A673 (cell line): ENCODE measurements at places on chromosomes 2 and 18. TPM values are rescaled to one million over a fixed set of nuclear protein-coding genes. Genes with fewer than 3 reads are reported as not detected.

Gene SH3BP4
- total RNA-seq = 19.5 and 19.9 TPM in 2 replicates

Gene IL1R1
- 0.22 and 0.45 TPM in 2 replicates for total RNA-seq

Gene AMMECR1L
- 24.1 and 26.0 TPM in 2 replicates for total RNA-seq

Gene DSG2
- total RNA-seq = 0.11 TPM in 1 of 2 replicates, not detected in the other

Gene MARCO
- not detected in 2 replicates for total RNA-seq

Gene SLC16A14
- 2.2 and 3.0 TPM in 2 replicates for total RNA-seq

DNA sequence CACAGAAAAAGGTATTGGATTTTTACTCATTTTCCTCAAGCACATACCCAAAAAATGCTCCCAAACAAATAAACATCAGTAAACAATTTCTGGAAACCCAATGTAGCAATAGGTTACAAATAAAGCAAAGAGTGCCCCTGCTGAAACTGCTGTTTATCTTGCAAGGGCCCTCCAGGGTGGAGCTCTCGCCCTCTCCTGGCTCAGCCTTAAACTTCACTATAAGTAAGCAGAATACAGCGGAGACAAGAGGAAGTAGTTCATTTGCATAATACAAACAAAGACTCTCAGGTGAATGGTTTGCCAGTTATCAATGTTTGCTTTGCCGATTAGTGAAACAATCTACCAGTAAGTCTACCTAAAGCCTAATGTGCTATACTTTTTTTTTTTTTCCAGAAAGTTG, 437.6 kb downstream of the DLGAP1 start:
- H3K27me3 ChIP-seq = no peaks in the 10 kb centered on the region
- no peak overlapping the region for H3K4me3 ChIP-seq
- H3K36me3 ChIP-seq = no peaks in the 10 kb centered on the region
- H3K4me1 ChIP-seq = peaks cover 3% of the 10 kb centered on the region

DNA sequence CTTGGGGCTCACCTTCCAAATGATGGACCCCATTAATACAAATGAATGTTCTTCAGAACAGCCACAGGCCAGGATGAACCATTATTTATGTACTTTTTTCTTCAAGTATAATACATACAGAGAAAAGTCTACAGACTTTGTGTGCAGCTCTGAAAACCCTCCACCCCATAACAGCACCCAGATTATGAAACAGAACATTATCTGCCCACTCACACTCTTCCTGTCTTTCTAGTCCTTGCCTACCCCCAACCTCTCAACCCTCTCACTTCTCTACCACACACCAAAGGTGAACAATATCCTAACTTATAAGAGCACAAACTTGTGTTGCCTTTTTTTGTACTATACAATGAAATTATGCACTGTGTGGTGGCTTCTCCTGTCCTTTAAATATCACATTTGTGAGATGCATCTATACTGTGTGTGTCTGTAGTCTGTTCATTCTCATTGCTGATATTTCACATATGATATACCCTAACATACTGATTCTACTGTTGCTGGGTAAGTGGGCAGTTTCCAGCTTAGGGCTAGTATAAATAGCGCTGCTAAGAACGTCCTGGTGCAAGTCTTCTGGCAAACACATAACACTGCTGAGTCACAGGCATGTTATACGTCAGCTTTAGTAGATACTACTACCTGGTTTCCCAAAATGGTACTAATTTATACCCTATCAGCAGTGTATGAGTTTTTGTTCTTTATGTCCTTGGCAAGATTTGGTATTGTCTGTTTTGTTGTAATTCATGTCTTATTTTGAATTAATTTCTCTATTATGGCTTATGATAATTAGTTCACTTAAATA, 1.0 kb upstream of the NPHP1 start:
- no peak overlapping the region for H3K4me3 ChIP-seq
- no peak overlapping the region for H3K27ac ChIP-seq
- H3K27me3 ChIP-seq = no peaks in the 10 kb centered on the region
- no peaks in the 10 kb centered on the region for H3K36me3 ChIP-seq
- no peak for DNase-seq

DNA sequence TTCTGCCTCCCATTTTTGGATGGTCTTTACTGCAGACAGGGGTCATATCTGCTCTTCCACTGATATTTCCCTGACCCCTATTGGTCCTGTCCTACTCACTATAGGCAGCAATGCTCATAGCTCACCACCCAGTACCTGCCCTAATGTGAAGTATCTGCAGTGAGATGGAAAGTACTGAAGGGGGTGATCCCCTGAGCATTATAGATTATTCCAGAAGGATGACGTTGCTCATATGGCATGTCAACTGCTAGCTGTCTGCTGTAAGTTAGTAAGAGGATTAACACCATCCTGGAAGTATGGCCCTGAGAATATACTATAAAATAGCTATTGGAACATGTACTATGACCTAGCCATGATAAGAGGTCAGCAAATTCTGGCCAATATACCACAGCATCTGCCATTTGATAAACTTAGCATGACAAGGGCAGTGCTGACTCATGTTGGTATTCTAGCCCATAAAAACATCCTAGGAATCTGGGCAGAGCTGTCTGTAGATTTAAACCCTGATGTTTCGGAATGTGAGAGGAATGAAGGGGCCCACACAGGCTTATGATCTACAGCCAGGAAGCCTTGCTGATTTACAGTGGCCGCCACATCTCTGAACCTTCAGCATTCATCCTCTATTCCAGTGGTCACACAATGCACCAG, 451.4 kb downstream of the TNS1 start:
- peaks cover 4% of the 10 kb centered on the region for H3K27me3 ChIP-seq
- DNase-seq = no peak
- H3K27ac ChIP-seq = no peak overlapping the region
- no peak overlapping the region for H3K4me3 ChIP-seq
- H3K36me3 ChIP-seq = no peaks in the 10 kb centered on the region

GRCh38 chr2:727071-727470, 49.9 kb upstream of the TMEM18 start:
- H3K27me3 ChIP-seq = no peaks in the 10 kb centered on the region
- H3K27ac ChIP-seq = no peak overlapping the region
- no peaks in the 10 kb centered on the region for H3K36me3 ChIP-seq
- DNase-seq = no peak
- no peak overlapping the region for H3K4me3 ChIP-seq
- H3K4me1 ChIP-seq = no peaks in the 10 kb centered on the region

DNA sequence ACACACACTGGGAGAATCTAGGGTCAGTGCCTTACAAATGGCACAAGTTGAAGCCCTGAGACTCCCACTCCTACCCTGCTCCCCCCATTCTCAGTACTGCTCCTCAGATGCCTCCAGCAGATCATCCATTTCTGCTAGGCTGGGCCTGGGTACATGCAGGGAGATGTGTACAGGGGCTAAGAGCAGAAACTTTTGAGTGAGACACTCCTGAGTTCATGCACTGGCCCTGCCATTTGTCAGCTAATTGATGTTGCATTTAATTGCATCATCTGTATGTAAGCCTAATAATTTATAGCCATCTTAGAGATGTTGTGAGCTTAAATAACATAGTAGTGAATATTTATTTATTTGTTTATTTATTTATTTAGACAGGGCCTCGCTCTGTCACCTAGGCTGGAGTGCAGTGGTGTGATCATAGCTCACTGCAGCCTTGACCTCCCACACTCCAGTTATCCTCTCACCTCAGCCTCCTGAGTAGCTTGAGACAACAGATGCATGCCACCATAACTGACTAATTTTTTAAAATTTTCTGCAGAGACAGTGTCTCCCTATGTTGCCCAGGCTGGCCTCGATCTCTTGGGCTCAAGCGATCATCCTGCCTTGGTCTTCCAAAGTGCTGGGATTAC, 4.8 kb upstream of the CASP8 start:
- no peak for DNase-seq
- H3K4me3 ChIP-seq = no peak overlapping the region

DNA sequence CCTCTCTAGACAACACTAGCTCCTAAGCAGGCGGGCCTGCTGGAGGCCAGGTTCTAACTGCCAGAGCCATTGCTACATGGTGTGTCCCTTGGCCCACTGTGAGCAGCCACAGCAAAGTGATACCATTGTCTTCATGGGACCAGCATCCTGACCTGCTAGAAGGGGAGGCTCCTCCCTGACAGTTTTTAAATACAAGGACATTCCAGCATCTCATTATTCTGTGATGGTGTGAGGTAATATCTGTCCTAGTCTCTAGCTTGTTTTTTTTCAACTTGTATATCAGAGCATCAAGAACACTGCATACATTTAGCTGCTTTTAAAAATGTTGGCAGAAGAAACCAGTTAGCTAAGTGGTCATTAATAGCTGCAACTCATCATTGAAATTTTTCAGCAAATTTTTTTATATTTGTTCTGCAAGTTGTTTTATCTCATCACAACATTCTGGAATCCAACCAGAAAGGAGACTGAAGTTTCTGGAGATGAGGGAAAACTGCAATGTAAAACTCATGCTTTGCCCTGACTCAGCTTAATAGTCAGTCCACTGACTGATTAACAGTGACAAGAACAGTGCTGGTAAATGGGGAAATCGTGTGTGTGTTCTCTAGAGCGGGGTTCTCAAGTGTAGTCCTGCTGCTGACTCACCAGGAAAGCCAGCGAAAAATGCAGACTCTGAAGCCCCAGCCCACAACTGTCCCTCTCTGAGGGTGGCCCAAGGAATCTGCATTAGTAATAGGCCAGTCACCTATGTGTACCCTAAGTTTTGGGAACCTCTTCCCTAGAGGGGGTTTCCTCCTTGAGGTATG, 17.8 kb downstream of the MAPRE3 start:
- no peaks in the 10 kb centered on the region for H3K36me3 ChIP-seq
- no peak overlapping the region for H3K27ac ChIP-seq
- H3K4me1 ChIP-seq = no peaks in the 10 kb centered on the region
- H3K4me3 ChIP-seq = no peak overlapping the region
- DNase-seq = no peak
- H3K27me3 ChIP-seq = no peaks in the 10 kb centered on the region

DNA sequence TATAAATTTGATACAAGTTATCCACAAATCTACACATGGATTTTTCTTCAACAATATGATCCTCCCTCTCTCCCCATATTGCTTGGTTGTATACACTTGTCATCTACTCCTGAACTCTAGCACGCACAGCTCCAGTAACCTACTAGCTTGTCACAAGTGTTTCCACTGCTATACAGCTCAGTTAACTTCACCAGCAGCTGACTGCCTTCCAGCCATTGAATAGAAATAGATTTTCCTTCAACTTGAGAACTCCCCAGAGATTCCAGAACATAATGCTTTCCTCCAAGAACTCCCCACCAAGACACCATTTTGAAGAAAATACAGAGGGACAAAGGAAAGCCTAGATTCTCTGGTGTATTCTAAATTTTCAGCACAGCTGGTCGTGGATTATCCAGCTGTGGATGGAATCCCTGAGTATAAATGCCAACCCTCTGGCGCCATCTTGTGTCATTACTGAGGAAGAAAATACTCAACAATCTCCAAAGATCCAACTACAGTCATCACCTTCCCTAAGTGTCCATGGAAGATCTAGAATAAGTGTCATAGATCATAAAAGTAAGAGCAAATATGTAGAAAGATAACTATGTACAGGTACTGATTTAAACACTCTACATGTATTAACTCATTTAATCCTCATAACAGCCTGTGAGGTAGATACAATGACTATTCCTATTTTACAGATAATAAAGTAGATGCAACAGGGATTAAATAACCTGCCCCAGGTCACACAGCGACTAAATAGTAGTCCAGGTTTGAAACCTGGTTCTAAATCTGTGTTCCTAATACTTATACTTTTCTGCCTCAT, 156.7 kb downstream of the ARHGAP28 start:
- H3K4me3 ChIP-seq = no peak overlapping the region
- DNase-seq = peak; percentile 55
- H3K27me3 ChIP-seq = no peaks in the 10 kb centered on the region
- no peak overlapping the region for H3K27ac ChIP-seq
- H3K36me3 ChIP-seq = no peaks in the 10 kb centered on the region

DNA sequence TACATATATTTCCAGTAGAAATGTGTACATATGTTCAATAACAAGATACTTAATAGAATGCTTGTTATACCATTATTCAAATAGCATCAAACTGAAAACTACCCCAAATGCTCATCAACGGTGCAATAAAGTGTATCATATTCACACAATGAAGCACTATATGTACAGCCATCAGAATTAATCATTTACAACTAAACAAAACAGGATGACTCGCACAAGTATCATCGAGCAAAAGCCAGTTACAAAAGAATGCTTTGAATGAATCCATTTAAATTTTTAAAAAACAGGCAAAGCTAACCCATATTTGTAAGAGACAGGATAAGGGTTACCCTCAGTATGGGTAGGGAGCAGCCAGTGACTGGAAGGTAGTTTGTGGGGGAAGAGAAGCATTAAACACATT, 132.8 kb upstream of the PDE1A start:
- H3K4me3 ChIP-seq = no peak overlapping the region
- DNase-seq = no peak
- H3K36me3 ChIP-seq = no peaks in the 10 kb centered on the region
- H3K4me1 ChIP-seq = no peaks in the 10 kb centered on the region
- no peaks in the 10 kb centered on the region for H3K27me3 ChIP-seq
- H3K27ac ChIP-seq = no peak overlapping the region

DNA sequence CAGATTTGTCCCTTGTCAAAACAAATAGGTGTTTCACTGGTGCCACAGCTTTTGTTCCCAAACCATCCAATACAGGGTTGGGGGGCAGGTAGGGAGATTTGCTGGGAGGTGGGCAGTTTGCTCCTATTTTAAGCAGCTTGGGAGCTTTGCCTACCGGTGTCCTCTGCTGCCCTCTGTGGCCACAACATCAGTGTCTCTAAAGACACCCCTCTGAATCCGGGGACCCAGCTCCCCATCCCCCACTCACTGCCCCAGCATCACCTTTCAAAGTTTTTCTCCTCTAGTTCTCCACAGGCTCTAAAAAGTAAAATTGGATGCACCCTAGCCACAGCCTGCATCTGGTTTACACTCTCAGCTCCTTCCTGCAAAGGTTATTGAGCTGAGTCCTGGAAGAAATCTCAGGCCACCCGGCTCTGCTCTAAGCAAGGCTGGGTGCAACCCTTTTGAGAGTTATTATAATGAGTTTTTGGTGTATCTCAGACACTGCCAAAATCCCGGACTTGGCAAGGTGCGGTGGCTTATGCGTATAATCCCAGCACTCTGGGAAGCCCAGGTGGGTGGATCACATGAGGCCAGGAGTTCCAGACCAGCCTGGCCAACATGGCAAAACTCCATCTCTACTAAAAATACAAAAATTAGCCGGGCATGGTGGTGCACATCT, 2.9 kb upstream of the EPAS1 start:
- DNase-seq = no peak
- peaks cover 67% of the 10 kb centered on the region for H3K27me3 ChIP-seq

DNA sequence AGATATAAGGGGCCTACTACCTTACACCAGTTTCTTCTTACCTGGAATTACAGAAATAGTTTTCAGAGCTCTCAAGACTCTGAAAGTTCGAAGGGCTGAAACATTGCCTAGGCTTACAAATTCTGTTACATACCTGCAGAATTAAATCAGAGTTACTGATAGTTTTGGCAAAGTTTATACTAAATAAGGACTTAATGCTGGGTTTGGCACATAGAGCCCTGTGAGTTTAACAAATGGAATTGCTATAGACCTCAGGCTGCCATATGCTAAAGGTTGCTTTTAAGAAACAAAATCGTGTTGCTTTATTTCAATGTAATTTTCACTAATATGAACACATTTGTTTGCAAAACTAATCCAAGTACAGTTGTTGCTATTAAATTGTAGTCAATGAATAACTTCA, 40.1 kb downstream of the SCN3A start:
- H3K27ac ChIP-seq = no peak overlapping the region
- H3K4me3 ChIP-seq = no peak overlapping the region
- H3K4me1 ChIP-seq = no peaks in the 10 kb centered on the region
- H3K36me3 ChIP-seq = no peaks in the 10 kb centered on the region
- DNase-seq = no peak
